ENCODE measurements at places on chromosomes 3 and 15.
A peak's percentile ranks its signal among the peaks of the same experiment; 100 is the strongest.

GRCh38 chr15:33678176-33678575 lies 290.1 kb upstream of the CHRM5 start:
- no peak for DNase-seq

DNA sequence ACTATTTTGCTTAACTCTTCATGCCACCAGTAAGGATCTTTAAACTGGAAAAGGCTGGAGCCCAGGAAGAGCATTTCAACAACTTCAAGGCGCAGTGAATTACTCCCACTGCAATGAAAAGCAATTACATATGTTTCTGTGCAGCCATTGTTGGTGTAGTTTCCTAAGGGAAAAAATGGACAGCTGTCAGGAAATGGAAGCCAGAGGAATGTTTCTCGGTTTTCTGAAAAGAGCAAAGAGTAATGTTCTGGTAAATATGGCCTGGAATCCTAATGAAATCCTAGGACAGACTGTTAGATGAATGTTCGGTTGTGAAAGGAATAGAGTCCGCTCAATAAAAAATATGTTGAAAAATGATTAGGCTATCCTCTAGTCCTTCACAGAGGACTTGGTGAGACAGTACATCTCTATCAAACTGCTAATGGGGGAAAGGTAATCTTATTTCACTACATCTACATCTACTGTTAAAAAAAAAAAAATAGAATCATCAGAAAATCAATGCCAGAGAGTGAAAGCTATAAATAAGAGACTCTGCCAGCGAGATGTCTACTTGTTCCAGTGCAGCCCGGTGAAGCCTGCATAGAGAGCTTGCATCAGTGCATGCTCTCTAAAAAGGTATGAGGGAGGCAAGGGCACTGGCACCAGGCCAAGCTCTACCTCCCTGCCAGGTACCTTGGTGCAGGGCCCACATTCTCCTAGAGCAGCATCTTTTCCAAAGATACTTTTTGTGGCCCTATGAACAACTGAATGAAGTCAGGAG lies 68.2 kb upstream of the TJP1 start:
- no peak for DNase-seq

DNA sequence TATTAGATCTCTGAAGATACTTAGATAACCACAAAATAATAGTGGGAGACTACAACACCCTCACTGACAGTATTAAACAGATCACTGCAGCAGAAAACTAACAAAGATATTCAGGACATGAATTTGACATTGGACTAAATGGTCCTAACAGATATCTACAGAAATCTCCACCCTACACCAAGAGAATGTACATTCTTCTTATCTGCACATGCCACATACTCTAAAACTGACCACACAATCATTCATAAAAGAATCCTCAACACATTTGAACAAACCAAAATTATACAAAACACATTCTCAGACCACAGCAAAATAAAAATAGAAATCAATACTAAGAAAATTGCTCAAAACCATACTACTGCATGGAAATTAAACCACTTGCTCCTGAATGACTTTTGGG lies 116.3 kb downstream of the DTWD1 start:
- no peak for DNase-seq

DNA sequence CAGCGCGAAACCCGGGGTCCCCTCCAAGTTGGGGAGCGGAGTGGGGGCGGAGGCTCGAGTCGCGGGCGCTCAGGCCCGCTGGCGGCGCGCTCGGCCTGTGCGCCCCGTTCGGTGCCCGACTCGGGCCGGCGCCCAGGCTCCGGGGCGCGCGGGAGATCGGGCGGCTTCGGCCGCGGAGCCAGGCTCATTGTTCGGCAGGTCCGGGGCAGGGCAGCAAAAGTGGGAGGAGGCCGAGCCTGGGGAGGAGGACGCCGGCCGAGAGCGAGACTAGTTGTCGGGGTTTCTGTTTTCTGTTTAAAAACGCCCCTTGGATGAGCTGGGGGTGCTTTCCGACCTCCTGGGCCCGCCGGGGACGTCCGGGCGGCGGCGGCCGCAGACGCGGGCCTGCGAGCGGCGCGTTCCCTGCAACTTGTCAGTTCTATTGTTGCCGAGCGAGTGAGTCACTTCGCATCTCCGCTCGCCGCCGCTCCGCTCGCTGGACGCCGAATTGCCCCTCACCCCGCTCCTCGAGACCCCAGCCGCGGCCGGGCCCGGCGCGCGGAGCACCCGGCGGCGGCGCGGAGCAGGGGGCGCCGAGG lies 676 bp downstream of the TCF12 start:
- peak; percentile 43 for DNase-seq

DNA sequence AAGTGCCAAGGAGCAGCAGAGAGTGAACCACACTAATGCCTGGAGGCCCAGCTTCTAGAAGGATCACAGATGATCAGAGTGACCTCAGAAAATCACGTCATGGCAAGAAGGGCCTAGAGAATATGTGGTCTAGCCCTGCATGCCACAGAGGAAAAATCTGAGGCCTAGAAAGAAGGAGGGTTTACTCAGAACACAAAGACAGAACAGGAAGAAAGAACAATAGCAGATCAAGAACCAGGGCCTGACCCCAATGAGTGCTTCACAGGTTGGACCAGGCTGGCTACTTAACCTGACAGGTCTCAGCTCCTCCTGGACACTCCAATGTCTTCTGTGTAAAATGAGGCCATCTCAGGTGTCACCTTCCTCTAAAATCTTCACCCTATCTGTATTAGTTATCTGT lies 14.2 kb downstream of the RAB6B start:
- DNase-seq, result no peak

GRCh38 chr15:38059665-38060064 lies 125.2 kb downstream of the TMCO5A start:
- DNase-seq, result no peak

DNA sequence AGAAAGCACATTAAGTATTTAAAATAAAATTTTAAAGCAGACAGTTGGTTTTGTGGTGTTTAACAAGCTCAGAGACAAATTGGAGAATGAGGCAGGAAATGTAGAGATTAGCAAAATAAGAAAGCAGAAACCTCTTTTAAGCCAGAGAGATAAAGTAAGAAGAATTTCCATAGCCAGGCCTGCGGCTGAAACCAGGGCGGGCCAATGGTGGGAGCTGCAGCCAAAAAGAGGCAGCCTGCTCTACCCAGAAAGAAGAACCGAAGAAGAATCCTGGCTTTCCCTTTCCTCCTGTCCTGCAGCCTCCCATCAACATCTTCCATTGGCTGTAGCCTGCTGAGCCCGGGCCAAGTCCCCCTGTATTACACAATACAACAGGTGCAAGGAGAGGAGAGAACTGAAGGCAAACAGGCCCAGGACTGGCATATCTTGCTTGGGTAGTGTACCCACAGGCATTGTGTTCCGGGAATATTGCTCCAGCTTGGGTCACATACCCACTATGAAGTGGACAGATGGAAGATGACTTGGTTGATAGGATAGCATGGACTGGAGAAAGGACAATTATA lies 11.5 kb upstream of the TFG start:
- no peak for DNase-seq

DNA sequence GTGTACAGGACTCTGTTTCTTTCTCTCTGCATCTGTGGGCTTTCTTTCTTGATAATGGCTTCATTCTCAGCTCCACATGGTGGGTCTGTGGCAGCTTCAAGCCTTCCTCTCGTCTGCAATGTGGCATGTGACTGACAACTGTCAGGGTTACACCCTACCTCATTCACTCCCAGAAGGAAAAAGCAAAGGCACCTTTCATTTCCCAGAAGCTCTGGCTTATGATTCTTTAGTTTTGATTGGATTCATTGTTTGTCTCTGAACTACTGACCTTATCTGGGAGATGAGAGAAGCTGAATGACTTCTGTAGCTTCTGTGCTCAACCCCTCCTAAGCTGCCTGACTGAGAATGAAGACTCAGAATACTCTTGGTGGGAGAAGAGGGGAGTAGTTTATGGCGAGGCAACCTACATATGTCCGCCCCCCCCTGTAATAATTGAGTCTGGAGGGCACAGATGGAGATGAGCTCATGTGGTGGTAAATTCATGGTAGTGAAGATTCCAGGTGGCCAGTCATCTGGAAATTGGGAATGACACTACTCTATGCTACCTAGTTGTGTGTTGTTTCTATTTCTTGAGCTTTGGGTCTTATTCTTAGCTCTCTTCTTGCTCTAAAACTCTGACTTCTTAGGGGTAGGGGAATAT lies 38.4 kb downstream of the KCNAB1 start:
- DNase-seq, result no peak

DNA sequence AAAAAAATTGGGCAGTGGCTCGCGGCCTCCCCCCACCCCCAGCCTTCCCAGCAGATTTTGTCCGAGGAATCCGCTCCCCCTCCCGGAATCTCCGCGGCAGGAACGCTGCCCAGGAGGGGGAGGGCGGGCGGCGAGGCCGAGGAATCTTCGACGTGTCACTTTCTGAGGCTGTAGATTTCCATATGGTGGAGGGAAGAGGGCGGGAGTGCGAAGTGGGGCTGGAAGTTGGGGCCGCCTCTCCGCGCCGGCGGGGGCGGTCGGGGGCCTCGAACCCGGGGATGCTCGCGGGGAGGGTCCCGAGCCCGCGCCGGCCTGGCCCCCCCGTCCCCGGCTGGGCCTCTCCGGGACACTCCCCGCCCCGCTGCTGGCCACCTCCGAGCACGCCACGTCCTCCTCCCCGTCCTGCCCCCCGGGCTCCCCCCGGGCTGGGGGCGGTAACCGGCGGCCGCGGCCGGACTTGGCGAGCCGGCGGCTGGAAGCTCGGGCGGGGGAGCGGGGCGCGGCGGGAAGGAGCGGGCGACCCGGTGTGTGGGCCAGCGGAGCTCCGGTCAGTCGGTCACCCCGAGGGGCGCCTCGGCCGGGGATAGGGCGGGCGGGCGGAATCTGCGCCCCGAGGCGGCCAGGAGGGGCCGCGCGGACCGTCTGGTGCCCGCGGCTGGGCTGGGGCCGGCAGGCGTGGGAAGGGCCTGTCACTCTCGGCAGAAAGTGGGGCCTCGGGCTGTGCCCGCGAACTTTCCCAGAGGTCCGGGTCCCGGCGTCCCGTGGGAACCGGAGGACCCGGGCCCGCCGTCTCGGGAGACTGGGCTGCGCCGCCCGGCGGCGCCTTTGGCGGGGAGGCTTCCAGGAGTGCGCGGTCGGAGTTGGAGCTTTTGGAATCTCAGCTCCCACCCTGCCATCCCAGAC lies 951 bp downstream of the FNDC3B start:
- DNase-seq, result peak; percentile 26

- DNase-seq, result peak; percentile 55
Measured at GRCh38 chr15:75640483-75641178, 607 bp upstream of the IMP3 start.

DNA sequence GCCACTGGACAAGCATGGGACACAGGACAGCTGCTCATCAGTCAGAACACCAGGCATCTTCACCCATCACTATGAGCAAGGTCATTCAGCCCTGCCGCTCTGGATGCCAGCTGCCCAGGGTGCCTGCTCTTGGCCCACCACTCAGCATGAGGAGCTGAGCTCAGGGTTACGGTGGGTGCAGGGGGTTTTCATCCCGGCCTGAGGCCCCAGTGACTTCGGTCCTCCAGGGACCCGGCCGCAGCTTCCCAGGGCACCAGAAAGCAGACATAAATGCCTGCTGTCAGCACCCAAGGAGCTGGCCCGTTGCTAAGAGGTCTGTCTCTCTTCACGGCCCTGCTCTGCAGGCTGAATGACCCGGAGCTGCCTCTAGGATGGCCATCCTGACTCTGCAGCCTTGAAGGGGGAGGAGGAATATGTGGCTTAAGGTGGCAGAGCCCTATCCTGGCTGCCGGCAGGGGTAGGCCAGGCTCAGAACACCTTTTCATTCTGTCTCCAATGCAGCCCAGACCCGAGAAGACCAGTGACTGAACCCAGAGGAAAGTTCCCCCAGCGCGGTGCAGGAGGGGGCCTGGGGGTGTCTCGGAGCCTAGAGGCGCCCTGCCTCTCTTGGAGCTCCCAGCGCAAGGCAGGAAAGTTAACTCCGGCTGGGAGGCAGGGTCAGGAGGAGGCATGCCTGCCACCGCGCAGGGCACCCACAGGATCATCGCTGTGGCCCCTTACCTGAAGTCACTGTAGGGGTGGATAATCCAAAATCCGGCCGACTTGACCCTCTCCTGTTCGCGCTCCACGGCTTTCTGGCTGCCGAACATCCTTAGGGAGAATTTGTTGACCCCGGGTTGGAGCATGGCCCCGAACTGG lies 1.8 kb downstream of the HCN4 start:
- no peak for DNase-seq

DNA sequence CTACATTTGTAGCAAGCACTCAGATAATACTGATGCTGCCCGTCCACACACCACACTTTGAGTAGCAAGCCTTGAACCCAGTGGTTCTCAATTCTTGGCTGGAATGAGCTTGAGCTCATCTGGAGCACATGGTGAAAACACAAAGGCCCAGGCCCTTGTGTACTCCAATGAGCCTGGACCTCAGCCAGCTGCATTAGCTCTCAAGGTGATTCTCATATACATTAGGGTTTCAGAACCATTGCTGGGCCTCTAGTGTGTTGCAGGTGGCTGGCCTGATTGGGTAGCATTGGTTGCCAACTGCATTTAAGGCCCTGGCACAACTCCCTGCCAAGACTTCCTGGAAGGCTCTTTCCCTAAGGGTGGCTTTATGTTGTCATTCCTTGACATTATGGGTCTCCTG lies 23.4 kb upstream of the ZFAND6 start:
- no peak for DNase-seq

- DNase-seq, result no peak
Measured at GRCh38 chr15:69499521-69500211, 47.0 kb downstream of the RPLP1 start.

- no peak for DNase-seq
Measured at GRCh38 chr3:170346481-170347392, 10.8 kb upstream of the SKIL start.

DNA sequence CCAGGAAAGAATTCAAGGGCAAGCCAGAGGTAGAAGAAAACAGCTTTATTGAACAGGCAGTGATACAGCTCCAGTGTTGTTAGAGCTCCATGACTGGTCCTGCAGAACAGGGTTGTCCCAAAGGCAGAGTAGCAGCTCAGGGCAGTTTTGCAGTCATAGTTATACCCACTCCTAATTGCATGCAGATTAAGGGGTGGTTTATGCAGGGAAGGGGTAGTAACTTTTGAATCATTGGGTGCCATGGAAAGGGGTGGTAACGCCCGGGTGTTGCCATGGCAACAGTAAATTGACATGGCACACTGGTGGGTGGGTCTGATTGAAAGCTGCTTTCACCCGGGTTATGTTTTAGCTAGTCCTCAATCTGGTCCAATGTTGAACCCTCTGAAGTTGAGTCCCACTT lies 9.7 kb upstream of the RAB6B start:
- no peak for DNase-seq

GRCh38 chr3:124032881-124033359 lies 41.0 kb upstream of the ROPN1 start:
- DNase-seq, result peak; percentile 51

DNA sequence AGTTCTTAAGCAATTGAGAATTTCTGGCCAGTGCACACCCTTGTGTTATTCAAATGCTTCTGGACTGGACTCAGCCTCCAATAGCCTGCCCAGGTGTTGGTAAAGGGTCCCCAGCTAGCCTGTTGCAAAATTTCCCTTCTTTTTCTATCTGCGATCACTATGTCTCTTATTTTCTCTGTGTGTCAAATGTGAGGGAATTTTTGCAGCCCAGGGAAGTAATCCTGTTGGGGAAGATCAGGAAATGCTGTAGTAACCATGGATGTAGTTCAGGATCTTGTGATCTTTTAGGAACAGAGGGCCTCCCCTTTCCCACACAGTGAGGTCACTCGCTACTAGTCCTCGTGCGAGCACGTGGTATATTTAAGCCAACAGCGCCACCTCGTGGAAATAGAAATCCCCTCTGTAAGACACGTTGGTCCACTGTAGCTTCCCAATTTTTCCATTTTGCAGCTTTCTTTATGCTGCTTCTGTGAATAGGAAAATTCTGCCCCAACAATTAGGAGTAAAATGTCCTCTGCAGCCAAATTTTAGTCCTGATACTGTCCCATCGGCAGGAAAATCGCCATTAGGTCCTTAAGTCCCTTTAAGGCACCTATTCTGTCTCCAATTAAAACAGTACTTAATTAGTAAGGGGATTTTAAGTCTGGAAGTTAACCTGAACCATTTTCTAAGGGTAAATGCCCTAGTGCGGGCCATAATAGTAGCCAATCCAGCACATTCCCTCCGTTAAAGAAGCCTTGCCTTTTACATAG lies 4.0 kb upstream of the SMCO1 start:
- DNase-seq, result peak; percentile 62

Measured in activated CD4-positive, alpha-beta T cell treated with anti-CD3 and anti-CD28 coated beads for 4 hours (primary cell).